NCI-H82 (cell line): ENCODE measurements at places on chromosomes 3 and 15.

GRCh38 chr3:140363801-140364200 lies 314.1 kb upstream of the TRIM42 start:
- no peak for DNase-seq

DNA sequence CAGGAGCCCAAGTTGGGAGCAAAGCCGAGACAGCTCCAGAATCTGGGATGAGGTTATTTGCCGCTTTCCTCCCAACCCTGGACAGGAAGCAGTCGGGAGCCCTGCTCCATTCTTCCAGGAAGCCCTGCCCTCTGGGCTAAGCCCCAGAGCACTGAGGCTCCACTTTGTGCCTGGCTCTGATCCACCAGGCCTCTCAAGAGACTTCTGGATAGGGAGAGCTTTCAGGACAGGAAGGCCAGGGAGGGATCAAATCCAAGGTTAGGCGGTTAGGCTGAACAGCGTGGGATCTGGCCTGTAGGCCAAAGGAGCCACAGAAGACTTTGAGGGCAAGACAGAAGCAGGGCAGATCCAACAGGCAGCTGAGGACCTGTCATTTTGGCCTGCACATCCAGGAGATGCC lies 835 bp downstream of the STOML1 start:
- peak; percentile 24 for DNase-seq

DNA sequence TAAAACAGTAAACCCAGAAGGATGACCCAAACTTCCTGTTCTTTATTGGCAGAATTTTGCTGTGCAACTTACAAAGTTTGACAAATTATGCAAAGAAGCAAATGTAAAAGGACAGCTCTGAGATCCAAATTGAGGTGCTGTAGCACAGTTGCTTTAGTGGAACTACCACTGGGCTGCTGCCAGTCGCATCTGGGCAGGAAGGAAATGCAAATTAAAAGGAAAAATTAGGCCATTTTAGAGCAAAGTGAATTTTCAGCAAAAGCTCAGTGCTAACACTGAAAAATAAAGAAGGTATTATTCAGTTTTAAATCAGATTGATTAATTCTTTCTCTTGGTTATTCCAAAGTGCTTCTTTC lies 104.5 kb downstream of the ZMAT3 start:
- DNase-seq, result no peak

DNA sequence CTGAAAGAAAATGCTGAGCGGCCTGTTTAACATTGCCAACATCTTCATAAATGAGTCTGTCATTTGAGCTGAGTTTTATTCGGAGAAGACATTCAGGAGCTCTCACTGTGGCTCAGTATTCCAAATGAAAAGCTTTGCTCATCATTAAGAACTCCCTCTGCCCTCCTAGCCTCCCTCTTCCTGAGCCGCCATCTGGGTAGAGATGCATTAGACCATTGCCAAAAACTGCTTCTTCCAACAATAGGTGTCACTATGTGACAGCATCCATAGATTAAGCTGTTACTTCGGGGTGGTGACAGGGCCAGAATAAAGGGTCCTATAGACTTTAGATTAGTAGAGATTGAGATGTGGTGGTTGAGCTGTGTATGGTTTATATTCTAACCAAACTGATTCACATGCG lies 501.4 kb upstream of the NR2F2 start:
- peak; percentile 44 for DNase-seq

DNA sequence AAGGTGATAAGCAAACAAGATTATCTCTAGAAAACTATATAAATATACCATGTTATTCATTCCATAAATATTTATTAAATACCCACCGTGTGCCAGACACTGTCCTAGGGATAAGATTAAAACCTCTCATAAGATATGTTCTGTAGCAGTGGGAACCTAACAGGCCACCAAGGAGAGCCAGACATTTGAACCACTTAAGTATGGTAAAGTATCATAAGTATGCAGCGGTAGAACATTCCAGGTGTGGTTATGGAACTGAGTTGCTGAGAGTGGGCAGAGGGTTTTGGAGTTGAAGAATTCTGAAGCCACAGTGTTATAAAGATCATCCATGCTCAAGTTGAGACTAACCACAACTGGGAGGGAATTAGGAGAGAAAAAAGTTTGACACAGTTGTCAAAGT lies 14.7 kb downstream of the FILIP1L start:
- DNase-seq, result no peak

DNA sequence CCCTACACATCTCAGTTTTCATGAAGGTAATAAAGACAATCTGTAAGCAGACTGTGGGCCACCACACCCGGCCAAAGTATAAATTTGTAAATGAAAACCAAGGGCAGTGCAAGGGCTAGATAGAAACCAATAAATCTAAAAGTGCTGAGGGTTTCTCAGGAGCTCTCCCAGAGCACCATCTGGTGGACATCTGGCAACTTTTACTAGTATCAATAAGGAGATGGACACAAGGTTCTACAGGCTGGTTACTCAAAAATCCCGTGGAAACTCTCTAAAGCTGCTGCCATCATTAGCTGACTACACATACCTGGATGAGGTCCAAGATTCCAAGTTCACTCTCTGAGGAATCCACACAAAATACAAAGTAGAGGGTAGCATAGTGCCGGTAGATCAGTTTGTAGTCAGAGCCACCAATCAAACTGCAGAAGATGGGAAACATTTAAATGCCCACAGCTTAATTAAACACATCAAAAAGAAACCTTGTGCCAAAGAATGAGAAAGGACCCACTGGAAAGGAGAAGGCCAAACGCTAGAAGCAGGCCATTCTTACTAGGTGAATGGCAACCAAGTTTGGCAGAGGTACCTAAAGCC lies 5.5 kb downstream of the AP3S2 start:
- peak; percentile 81 for DNase-seq

DNA sequence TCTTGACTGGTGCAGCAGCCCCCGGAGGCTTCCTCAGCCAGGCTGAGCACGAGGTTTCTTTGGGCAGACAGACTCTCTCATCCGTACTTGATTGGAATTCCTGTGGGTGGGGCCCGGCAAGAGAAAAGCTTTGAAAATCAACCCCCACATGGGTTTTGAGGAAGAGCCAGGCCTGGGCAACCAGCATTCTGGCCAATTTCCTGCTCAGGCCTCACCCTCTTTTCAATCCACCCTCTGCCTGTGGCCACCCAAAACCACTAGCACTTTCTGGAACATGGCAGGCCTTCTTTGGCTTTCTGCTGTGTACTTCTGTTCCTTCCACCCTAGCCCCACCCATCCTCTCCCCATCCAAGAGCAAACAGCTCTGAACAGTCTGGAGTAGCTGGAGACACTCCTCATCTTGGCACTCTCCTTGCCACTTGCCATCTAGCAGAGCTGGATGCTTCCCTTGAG lies 5.9 kb downstream of the MYO5C start:
- DNase-seq, result no peak

DNA sequence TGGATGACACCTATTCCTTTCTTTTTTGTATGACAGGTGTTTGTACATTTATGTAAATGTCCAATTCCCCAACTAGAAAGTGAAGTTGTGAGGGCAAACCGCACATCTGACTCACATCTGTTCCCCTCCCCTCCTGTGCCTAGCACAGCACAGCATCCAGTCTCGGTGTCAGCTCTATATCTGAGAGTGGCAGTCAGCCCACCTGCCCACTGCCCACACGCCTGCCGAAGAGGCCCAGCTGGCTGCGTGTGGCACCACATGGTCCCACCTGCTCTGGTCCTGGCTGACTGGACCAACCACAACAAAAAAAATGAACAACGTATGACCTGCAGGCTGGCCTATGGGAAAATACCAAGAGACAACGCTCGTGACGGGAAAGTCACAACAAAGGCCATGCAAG lies 62.8 kb downstream of the XXYLT1 start:
- no peak for DNase-seq

DNA sequence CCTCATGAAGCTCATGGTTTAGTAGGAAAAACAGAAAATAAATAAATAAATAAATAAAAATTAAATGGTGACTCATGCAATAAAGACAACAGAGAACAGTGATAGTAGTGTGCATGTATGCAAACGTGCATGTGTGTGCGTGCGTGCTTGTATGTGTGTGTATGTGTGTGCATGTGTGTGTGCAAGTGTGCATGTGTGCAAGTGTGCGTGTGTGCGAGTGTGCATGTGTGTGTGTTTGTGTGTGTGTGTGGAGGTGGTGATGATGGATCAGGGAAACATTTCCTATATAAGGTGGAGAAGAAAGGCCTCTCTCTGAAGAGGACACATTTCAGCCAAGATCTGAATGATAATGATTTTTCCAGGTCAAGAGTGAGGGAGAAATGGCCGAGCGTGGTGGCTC lies 47.2 kb downstream of the CACNA2D3 start:
- no peak for DNase-seq

DNA sequence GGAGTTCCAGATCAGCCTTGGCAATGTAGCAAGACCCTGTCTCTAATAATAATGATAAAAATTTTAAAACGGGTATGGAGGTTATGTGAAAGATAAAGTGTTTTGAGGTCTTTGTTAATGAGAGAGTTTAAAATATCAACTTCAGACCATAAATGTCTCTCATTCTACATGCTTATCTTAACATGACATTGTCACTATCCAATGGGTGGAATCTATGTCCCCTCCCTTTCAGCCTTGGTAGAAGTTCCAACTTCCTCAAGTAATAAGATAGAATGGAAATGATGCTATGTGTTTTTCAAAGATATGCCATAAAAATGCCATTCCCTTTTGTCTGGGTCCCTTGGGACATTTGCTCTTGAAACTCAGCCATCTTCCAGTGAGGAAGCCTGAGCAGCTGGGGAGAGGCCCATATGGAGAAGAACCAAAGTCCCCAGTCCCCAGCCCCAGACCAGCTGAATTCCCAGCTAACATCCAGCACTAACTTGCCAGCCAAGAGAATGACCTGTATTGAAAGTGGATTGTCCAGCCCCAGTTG lies 17.0 kb downstream of the RPSA start:
- no peak for DNase-seq

DNA sequence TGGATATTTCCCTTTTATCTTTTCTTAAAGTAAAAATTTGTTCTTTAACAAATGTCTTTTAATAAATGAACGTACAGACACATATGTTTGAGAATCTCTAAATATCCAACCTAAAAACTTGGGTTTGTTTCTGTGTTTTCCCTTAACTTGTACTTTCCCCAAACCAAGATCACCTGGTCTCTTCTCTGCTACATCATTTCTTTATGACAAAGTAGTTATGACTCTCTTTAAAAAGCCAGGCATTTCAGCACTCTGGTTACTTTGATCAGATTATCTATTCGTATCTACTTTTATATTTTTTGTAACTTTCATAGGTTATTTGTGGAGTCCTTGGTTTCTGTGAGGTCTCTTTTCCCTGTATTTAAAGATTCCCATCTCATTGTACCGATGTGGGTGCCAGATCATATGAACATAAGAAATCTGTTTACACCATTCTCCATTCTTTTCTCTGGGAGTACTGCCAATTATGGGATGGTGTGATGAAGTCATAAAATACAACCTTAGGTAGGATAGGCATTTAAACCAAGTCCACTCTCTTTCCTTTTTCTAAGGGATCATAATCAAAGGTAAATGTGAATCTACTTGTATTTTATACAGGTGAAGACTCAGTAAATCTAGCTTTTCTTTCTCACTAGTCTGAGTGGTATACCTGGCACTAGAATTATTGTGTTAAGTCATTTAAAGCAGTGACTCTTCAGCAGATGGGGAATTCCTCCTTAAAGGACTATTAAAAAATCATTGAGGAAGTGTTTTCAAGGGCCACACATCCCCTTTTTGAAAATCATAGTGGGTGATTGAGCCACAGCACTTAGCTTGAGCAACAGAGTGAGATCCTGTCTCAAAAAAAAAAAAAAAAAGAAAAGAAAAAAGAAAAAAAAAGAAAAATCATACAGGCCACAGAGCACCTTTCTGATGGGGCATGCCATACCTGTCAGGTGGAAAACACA lies 12.4 kb upstream of the NFKBIZ start:
- DNase-seq, result no peak

GRCh38 chr3:137766041-137766875 lies 2.1 kb downstream of the SOX14 start:
- DNase-seq, result no peak

GRCh38 chr3:48411041-48411588 lies 18.8 kb downstream of the PLXNB1 start:
- no peak for DNase-seq

DNA sequence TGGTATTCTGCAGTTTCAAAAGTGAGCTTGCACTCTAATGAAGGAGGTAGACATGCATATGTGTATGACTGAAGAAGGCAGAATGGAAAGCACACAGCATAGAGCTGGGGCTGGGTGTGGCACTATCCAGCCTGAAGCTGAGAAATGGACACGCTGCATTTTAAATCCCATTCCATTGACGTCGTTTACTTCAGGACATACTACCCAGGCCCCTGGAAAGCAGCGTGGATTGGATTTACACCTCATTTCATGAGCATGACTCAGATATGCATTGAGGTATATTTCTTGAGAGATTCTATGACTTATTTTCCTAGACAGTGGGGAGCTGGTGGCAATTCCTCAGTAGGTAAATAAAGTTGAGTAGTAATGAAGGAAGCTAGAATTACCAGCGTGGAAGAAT lies 101.4 kb downstream of the ABI3BP start:
- no peak for DNase-seq

DNA sequence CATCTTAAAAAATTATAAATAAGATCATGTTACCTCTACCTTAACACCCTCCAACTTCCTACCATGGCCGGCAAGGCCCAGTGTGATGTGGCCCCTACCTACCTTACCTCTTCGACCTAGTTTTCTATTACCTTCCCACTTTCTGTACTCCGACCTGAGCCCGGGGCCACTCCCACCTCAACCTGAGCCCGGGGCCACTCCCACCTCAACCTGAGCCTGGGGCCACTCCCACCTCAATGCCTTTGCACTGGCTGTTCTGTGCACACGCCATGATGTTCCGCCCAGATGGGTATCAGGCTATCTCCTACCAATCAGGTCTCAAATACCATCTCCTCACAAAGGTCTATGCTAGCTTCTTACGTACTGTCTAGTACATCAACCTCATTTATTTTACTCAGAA lies 66.8 kb upstream of the XXYLT1 start:
- no peak for DNase-seq

GRCh38 chr3:82796765-82797164 lies 1035.3 kb upstream of the GBE1 start:
- DNase-seq, result peak; percentile 74

DNA sequence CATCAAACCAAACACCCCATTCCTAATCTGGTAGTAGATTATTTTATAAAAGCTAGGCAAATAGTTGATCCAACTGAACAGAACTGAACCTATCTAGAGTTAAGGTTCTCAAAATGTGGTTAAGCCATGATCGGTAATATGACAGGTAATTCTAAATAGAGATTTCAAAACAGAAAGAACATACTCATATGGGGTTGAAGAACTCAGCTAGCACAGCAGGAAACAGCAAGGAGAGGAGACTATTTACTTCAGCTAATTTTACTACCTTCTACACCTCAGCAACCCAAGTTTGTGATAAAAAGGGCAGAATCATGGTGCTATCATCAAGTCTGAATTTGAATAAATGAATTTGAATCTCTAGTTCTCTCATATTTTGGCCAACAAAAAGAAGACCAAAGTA lies 11.8 kb downstream of the CD47 start:
- no peak for DNase-seq

DNA sequence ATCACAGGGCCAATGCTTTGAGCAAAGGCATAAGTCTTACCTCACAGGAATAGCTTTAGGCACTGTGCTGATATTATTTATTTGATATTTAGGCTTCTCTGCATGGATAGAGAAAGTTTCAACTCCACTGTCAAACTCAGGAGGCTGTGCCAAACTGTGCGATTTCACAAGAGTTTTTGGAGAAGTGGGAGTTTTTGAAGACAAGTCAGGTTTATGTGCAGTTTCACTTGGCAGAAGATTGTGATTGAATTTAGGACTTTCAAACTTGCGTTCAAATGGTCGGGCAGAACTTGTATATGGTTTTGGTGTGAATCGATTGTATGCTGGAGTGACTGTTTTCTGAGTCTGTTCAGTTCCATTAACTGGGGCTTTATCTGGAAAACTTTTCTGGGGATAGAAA lies 113.7 kb downstream of the TJP1 start:
- no peak for DNase-seq

- DNase-seq, result no peak
Measured at GRCh38 chr15:79620112-79620857, 188.1 kb downstream of the MINAR1 start.
